ENCODE measurements at places on chromosomes 7 and 10.
A peak's percentile ranks its signal among the peaks of the same experiment; 100 is the strongest.

GRCh38 chr7:105118612-105119600, 104.9 kb downstream of the KMT2E start:
- DNase-seq = no peak

DNA sequence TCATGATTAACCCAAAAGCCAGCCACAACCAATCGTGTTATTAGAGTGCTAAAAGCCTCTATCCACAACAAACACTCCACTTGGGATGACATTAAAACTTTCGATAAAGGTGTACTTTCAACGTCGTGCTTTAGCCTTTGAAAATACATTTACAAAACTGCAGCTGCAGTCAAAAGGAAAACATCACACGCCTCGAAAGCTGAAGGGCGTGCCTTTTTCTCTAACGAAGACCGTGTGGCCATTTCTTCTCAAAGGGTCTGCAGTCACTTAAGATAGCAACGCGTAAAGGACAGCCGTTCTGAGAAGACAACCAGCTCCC, 1.1 kb downstream of the ARHGAP12 start:
- DNase-seq = peak; percentile 45

DNA sequence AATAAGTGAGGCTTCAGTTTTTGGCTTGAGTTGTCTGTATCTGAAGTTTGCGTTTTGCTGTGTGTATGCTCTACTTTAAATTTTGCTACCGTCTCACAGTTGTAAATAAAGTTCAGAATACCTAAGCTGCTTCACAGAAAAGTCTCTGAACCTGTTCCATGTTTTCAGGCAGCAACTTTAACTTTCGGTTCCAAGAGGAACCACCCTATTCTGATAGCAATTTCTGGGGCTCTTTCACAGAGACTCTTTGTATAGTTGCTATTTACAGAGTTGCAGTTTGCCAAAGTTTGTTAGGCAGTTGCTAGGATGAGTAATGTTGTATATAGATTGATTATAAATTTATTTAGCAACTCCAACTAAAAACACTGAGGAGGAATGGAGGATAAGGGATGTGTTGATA, 5.7 kb downstream of the FAM221A start:
- DNase-seq = no peak

DNA sequence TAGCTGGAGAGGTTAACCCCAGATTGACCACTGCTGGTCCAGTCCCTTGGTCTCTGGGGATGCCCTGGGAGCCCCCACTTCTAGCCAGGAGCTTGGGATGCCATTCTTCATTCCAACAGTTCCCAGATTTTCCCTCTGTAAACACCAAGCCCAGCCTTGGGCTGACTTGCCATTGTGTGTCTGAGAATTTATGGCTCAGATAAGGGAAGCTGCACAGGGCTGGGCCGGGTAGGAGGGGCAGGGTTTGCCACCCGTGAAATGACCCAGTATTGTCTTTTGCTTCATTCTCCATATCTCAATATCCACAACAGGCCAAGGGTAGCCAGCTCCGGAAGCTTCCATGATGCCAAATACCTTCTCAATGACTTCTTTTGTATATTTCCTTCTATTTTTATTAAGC, 32.1 kb downstream of the AFAP1L2 start:
- DNase-seq = no peak

- no peak for DNase-seq
Observed at GRCh38 chr10:12547301-12547771, 198.0 kb downstream of the CAMK1D start.

- DNase-seq = peak; percentile 17
Observed at GRCh38 chr10:67976292-67977245, 92.1 kb downstream of the SIRT1 start.

DNA sequence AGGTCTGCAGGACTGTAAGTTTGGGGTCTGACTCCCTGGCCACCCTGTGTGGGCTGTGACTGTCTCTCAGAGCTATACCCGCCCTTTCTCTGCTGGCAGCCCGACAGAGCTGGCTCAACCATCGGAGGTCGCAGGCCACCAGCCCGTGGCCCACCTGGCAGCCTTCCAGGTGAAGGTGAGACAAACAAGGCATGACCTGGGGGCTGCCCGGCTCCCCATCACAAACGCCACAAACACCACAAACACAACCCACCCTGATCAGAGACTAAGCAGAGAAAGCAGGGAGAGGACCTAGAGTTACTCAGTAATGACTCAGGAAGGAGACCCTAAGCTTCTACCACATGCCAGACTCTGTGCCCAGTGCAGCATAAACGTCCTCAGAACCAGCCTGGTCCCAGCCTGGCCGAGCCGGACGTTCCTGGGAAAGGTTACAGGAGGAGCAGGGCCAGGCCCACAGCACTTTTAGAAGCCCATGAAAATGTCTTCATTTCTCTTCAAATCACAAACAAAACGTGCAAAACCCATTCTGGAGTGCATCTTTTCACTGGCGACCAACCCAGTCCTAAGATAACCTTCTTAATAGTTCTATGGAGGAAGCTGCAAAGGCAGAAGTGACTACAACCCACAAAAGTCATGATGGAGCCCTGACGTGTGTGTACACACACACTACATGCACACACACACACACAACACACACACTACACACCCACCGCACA, 66.8 kb downstream of the MKI67 start:
- no peak for DNase-seq

GRCh38 chr7:26348234-26348851, 56.7 kb downstream of the SNX10 start:
- no peak for DNase-seq

DNA sequence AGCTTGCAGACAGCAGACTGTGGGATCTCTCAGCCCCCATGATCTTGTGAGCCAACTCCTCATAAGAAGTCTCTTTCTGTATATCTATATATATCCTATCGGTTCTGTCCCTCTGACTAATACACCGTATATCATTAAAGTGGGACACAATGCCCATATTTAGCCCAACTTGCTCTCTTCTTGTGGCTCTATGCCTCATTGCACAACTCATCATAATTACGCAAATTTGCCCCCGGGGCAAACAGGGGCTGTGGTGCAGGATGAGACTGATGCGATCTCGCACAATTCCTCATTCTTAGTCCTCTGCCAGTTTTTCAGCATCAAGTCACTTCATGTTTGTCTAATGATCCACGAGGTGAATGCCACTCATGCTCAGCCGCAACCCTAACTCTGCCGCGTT, 183.2 kb downstream of the PRPF18 start:
- DNase-seq = no peak

DNA sequence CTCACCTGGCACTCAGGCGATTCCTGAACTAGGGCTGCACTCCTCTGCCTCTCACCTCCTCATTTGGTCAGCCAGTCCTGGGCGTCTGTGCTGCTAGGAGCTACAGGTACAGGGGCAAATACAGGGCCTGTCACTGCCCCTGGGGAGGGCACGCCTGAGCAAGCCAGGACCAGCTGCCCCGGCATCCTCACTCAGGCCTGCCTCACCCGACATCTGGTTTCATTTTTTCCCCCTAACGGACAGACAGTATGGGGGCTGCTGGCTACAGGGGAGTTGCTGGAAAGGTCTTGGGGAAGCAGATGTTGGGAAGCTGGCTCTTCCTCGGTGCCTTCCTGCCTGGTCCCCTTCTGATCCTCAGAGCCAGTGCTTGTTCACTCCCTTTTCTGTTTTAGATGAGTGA, 77.3 kb upstream of the PPIF start:
- no peak for DNase-seq

- no peak for DNase-seq
Observed at GRCh38 chr7:110835849-110836248, 255.1 kb upstream of the LRRN3 start.

DNA sequence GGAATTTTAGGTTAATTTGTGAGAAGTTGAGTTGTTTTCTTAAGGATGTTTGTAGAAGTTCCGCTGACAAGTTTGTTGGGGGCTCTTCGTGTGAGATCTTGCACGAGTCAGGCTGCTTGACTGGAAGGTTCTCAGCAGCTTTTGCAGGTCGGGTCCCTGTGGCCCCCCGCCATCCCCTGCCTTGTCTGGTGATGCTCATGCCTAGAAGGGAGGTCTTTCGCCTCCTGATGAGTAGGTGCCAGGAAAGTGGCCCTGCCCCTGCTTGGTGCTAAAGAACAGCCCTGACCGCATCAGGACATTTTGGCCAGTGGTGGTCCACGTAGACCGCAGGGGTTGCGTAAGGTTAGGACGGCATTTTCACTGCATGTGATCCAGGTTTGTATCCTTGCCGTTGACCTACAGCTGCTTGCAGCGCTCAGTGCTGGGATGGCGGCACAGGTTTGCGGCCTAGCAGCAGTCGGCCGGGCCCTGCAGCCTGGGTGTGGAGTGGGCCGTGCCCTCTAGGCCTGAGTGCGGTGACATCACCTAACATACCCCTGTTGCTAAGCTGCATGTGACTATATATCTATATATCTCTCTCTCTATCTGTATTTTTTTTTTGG, 62.4 kb downstream of the DNAJB6 start:
- no peak for DNase-seq

GRCh38 chr7:9017286-9017685, 583.9 kb downstream of the NXPH1 start:
- no peak for DNase-seq

DNA sequence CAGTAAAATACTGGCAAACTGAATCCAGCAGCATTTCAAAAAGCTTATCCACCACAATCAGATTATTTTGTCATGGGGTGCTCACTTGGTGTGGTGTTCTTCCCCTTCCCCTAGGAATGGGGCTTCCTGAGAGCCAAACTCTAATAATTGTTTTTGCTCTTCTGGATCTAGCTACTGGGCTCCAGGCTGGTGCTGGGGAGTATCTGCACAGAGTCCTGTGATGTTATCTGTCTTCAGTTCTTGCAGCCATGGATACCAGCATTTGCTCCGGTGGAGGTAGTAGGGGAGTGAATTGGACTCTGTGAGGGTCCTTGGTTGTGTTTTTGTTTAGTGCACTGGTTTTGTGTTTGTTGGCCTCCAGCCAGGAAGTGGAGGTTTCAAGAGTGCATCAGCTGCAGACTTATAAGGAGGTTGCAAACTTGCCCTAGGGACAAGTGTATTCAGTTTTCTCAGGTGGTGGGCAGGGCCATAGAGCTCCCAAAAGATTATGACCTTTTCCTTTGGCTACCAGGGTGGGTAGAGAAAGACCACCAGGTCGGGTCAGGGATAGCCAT, 308.5 kb upstream of the MAGI2 start:
- DNase-seq = no peak

- DNase-seq = peak; percentile 8
Observed at GRCh38 chr7:24572393-24572996, 757 bp upstream of the PALS2 start.

DNA sequence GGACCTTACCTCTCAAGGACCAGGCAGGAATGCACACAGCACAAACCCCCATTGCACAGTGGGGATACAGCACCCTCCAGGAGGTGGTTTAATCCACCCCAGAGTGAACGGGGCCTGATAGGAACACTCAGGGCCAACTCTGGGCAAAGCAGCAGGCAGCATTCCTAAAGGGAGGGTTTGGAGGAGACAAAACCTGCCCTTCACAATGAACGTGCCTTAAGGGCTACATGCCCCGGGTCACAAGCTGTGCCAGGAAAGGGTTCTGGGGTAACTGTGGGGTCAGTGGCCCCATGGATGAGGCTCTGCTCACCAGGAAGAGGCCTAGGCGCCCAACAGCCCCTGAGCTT, 1.1 kb downstream of the GPRIN2 start:
- no peak for DNase-seq

- no peak for DNase-seq
Observed at GRCh38 chr10:10545771-10546170, 471.9 kb upstream of the CELF2 start.

- no peak for DNase-seq
Observed at GRCh38 chr10:132612571-132613504, 75.3 kb downstream of the INPP5A start.

DNA sequence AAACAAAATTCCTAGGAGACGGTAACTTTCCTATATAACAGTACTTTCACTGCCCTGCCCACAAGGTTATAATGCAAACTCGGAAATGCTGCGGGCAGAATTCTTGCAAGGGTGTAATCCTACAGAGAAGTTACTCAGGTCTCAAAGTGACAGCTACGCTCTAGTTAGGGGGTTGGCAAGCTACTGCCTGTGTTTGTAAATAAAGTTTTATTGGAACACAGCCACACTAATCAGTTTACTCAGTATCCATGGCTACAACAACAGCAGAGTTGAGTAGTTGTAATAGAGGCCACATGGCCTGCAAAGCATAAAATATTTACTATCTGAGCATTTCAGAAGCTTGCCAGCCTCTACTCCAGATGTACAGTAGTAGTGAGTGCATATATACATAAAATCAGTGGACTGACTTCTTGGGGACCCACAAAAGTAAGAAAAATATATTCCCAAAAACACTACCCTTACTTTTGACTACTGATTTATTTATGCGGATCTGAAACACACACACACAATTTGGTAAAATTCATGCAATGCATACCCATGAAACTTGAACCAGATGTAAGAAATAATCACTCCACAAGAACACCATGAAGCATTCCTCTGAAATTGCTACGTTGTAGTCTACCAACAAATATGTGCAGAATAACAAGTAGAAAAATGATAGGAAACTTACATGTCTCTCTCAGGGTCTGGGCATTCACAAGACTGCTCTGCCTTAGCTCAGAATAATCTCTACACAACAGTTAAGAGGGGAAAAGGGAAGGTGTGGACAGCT, 53.0 kb downstream of the SMURF1 start:
- DNase-seq = no peak

GRCh38 chr7:117323851-117324711, 1.2 kb upstream of the WNT2 start:
- DNase-seq = no peak

GRCh38 chr10:82736305-82736704, 861.3 kb downstream of the NRG3 start:
- no peak for DNase-seq

GRCh38 chr10:5523796-5524574, 776 bp upstream of the CALML3 start:
- DNase-seq = no peak

DNA sequence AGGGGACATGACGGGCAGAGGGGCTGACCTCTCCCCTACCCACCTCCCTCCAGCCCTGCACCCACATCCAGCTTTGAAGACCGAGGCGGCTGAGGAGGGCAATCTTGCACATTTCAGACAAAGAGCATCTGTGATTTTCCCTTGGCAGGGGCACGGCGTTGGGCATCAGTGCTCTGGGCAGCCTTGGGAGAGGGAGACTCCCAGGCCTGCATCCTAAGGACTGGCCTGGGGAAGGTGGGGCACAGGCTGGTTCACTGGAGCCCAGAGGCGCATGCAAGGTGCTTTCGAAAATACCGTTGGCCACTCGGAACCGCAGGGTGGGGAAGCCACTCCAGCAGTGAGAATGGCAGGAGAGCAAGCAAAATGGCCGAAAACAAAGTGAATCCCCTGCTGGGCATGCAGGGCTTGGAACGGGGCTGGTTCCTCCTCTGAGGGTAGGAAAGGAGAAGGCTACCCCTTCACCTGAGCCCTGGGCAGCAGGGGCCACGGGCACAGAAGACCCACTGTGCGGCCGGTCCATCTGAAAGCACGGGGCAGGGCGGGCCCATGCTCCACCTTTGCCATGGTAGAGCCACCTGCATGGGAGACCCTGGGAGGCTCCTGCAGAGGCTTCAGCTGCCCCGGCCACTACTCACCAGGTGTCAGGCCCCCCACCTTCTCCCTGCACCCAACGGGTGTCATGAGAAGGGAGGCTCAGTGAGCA, 49.8 kb downstream of the EBF3 start:
- no peak for DNase-seq

DNA sequence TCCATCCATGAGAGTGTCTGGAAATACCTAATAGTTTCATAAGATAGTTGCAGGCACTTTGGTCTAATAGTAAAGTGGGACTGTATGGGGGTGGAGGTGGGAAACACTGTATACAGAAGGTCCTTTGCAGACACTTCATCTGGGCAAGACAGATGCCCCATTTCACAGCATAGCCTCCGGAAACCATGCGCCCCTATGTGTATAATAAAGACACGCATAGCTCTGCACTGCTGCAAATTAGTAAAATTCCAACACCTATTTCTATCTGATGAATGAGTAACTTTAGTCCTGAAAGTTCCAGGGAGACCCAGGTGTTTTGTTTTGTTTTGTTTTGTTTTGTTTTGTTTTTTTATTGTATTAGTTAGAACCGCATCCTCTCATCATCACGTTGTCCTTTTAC, 187.1 kb downstream of the CREB5 start:
- no peak for DNase-seq

Data from Ammon's horn (tissue), 1 donor.